Stimulated activated CD4-positive, alpha-beta T cell treated with anti-CD3 and anti-CD28 coated beads, Interleukin-1b, Interleukin-23, amount 100 ng/mL, for 1 hour (primary cell): ENCODE measurements at places on chromosomes 3 and 15.

DNA sequence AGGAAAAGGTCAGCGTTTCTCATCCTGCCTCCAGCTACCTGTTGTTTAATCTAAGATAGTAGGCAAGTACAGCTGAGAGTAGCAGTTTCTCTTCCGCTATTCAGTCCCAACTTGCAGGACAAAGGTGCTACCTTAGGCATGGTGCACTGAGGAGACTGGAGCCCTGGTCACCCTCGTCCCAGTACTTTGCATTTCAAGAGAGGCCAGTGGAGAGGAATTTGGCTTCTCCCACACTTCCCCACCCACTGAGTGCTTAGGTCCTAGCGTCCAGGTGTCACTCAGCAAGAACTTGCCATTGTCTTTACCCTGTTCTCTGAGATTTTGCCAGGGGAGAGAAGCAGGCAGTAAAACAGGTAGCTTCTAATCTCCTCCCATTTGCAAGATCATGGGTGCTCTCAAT is 12.5 kb upstream of the RPN1 start:
- no peak for DNase-seq

- no peak for DNase-seq
Measured at GRCh38 chr15:94290730-94291129, 59.4 kb downstream of the MCTP2 start.

DNA sequence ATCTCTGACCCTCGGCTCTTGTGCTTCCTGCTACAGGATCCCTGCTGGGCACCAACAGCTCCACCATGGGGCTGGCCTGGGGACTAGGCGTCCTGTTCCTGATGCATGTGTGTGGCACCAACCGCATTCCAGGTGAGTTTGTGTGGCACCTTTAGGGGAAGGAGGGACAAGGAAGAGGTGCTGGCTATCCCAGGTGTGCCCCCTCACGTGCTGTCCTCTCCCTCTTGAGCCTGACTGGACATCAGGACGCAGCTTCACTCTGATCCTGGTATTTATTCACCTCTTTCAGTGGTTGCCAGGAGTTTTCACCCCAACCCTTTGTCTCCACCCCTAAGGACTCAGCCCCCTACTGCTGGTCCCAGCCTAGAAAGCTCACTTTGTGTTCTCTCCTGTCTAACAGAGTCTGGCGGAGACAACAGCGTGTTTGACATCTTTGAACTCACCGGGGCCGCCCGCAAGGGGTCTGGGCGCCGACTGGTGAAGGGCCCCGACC is 960 bp downstream of the THBS1 start:
- no peak for DNase-seq

- DNase-seq = no peak
Measured at GRCh38 chr3:7520059-7520458, 659.1 kb downstream of the GRM7 start.

DNA sequence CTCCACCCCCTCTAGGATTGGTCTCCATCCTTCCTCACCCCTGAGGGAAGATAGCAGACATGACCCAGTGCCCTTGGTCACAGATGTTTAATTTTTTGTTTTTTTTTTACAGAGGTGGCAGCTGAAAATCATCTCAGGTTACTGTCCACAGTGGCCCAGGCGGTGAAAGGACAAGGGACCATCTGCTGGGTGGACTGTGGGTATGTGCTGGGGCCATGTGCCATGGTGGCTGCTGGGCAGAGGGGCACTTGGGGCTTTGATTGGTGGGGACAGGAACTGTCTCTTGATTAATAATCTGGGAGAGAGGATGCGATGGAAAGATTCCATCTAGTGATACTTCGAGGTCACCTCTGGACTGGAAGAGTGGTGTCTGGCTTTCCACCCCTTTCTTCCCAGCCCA is 25.4 kb downstream of the PDIA5 start:
- no peak for DNase-seq

DNA sequence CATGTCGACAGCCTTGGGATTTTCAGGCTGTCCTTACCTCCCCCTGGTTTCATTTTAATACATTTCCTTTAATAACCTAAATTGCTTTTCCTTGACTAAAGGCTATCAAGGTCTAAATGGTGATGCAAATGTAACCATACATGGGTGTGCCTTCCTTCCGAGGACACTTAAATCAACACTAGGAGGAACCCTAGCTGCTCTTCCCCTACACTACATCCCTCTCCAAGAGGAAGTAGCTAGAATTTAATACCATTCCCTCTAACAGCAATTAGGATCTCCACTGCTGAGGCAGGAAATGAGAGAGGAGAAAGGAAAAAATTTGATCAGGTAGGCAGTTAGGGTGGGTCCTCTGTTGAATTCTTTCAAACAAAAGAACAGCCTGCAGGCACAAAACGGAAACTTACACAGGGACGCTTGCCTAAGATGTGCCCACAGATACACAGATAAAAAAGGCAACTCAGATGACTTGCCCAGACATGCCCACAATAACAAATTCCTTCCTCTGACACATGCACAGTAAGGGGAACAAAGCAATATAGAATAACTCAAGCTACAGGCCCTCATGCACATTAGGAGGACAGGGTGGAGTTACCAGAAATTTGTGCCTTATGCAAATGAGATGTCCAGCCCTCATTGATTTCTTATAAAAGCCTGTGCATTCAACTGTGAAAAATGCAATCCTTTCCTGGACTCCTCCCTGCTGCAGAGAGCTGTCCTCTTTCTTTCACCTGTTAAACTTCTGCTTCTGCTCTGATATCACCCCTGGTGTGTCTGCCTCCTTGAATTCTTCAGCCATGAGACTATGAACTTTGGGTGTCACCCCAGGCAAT is 1024.4 kb upstream of the CADM2 start:
- no peak for DNase-seq
